ENCODE measurements at places on chromosomes 2 and 18.

- DNase-seq = no peak
Observed at GRCh38 chr18:79533146-79533545, 137.4 kb downstream of the NFATC1 start.

DNA sequence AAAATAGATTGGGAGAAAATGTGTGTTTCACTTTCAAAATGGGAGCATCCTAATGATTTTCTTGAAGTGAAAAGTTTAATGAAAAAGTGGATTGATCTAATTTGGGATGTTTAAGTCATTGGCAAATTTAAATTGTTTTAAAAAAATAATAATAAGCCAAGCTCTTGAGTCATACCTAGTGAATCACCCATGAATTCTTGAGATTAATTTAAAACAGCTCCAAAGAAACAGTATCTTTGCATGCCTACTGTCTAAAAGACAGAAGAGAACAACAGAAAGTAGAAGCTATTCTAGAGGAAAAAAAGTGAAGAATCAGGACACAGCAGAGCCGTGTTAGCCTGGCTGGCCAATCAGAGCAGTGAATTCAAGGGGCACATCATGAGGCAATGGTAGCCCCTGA lies 7.7 kb downstream of the ACVR1C start:
- peak; percentile 37 for DNase-seq

GRCh38 chr2:234051374-234052070 lies 1.0 kb downstream of the SPP2 start:
- DNase-seq = peak; percentile 18

DNA sequence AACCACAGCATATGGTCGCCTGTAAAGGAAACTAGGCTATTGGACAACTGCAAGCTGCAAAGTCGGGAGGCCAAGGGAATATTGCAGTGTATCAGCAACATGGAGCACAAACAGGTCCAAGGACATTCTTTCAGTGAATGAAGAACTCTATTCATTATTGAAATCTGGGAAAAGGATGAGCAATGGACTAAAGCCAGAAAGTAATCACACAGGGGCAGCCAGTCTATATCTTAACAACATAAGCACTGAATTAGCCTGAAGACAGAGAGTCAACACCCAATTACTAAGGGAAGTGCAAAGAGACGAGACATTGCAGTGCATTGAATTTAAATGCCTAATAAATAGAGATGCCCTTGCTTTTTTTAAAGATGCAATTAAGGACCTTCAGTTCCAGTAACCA lies 615.5 kb upstream of the SETBP1 start:
- no peak for DNase-seq

DNA sequence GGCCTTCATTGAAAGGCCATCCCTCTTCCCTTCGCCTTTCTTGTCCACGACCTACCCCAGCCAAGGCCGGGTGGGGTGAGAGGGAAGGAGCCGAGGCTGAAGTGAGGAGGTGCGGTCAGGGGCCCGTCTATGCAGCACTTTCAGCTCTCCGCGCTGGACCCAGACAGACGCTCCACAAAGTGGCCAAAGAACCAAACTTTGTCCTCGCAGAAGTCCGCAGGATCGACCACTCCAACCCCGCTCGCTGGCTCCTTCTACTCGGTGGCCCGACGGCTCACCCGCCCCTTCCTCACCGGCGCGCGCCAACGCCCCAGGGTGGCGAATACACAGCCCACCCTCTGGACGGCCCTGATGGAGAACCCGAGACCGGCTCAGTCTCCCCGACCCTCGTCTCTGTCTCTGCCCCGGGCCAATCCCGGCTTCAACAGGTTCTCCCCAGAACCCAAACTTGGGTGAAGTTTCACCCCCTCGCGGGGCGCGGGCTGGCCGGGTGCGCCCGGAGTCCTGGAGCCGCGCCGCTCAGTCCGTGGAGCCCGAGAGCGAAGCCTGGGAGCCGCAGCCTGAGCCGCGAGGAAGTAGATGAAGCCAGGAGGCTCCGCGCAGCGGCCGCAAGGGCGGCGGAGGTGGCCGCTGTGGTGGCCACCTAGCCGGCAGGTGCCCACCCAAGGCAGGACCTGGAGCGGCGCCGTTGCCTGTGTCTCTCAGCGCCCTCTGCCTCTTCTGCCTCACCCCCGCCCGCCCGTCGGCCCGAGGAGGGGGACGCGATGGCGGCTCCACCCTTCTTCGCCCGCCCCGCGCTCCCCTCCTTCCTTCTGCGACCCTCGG lies 26.7 kb upstream of the ALPP start:
- no peak for DNase-seq

- peak; percentile 61 for DNase-seq
Observed at GRCh38 chr18:61322265-61322873, 10.9 kb upstream of the CDH20 start.

DNA sequence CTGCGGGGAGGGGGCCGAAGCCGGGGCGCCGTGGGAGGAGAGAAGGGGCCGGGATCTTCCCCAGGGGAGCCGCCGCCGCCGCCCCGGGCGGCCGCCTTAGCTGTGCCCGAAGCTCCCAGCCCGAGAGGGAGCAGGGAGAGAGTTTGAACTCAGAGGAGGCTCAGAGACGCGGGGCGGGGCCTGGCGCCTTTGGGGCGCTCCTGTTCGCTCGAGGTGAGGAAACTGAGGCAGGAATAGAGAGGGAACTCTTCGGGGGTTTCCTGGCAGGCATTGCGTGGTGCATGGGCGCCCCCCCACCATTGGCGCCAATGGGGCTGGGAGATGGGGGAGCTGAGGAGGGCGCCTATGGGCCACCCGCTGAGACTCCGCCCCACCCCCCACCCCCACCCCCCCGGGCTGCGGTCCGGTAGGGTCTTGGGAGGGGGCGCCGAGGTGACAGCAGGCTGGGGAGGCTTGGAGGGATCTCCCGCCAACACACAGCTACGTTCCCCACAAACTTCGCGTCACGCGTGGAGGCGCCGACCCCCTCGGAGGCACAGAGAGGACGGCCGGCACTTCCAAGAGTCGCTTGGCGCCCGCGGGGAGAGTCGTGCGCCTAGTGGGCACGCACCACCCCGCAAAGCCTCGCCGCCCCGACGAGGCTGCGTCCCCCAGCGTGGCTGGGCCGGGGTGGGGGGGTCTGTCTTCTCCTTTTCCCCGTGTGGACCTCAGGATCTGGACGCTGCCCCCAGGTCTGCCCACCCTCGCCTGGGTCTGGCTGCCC lies 680 bp downstream of the CTDSP1 start:
- DNase-seq = no peak

GRCh38 chr2:37599688-37600525 lies 71.5 kb downstream of the CDC42EP3 start:
- DNase-seq = no peak

- DNase-seq = no peak
Observed at GRCh38 chr18:36378205-36378604, 80.7 kb downstream of the FHOD3 start.

DNA sequence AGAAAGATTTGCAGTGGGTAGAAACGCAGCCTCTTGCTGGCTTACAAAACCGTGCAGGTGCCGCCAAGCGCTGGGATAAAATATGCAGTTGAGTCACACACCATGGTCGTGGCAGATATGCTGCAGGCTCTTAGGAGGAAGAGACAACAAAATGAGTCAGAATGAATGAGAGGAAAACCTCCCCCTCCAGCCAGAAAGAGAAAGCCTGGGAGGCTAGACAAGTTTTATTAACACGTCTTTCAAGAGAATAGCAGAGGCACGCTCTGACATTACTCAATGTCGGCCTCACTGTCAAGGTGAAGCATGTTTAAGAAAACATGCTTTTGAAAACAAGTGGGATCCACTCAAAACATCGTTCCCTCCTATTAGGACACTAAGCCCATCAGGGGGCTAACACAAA lies 37.1 kb upstream of the ZCCHC2 start:
- peak; percentile 78 for DNase-seq

DNA sequence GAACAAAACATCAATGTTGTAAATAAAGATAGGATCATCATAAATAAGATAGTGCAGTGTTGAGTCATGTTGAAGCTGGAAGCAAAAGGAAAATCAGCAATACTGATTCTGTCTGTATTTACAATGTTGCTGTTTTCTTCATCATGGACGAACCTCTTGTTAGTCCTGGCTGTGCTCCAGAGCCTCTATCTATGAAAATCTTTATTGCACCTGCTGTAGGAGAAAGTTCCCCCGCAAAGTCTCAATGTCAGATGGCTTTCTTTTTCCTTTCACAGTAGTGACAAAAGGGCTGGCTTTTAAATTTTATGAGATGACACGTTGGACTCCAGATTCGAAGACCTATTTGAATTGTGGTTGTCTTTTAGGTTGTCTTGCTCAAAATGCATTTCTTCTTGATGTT lies 98.5 kb upstream of the LRRTM1 start:
- DNase-seq = no peak

- peak; percentile 58 for DNase-seq
Observed at GRCh38 chr2:67752969-67753368, 309.8 kb downstream of the C1D start.

DNA sequence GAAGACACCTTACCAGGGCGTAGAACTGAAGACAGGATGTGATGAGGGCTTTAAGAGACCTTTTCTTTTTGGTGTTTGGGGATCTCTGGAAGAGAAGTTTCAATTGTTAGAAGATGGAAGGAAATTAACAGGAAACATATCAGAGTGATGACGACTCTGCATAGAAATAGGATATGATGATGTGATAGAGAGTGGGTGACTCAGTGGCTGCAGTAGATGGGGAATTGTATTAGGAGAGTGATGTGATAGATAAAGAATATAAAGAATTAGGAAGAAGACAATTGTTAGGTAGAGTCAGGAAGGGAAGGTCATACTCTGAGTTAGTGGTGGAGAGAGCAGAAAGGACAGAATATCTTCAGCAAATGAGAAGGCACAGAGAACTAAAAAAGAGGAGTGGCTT lies 593.9 kb downstream of the NYAP2 start:
- DNase-seq = peak; percentile 71

GRCh38 chr2:239381709-239382134 lies 19.1 kb downstream of the HDAC4 start:
- no peak for DNase-seq

- no peak for DNase-seq
Observed at GRCh38 chr2:105188343-105188742, 53.2 kb upstream of the GPR45 start.

- no peak for DNase-seq
Observed at GRCh38 chr2:65922794-65923193, 490.4 kb upstream of the SPRED2 start.

- no peak for DNase-seq
Observed at GRCh38 chr2:240127191-240127750, 8.8 kb downstream of the COPS9 start.

DNA sequence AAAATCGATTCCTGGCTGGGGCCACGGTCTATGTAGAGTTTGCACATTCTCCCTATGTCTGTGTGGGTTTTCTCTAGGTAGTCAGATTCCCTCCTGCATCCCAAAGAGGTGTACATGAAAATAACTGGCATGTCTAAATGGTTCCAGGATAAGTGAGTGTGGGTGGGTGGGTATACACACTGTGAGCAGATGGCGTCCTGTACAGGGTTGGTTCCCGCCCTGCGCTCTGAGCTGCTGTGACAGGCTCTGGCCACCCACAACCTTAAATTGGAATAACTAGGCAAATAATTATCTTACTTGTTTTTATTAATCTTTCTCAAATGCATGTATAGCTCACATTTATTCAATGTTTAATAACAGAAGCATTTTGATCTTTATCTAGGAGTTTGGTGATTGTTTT lies 16.3 kb downstream of the THOC1 start:
- DNase-seq = no peak

- DNase-seq = peak; percentile 54
Observed at GRCh38 chr2:134325696-134326095, 71.8 kb downstream of the MGAT5 start.

DNA sequence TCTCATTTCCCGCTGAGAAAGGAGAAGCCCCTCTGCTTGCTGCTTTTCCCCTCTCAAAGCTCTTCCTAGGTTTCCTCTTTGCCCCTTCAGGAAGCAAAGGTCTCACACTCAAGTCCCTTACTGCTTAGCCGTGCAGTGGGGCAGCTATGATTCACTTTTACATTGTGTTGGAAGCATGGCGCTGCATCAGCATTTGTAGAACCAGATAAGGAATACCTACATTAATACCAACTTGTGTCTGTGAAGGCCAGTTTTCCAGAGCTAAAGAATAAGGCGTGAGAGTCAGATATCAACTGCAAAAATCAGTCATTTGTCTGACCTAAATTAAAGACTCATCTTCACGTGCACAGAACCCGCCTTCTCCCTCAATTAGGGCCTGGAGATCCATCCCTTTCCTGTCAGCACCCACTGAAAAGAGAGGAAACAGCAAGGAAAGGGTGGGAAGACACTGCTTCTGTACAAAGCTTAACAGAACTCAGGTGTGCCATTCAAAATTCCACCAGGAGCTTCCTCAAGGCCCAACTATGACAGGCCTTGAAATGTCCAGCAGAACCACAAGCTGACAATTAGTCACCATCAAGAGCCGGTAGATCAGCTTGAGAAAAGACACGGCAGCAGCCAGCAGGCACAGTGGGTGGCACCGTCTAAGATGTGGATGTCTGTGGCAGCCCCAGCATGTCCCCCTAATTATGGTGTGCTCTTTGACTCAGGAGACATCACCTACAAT lies 16.1 kb upstream of the XDH start:
- DNase-seq = peak; percentile 20

Measured in fibroblast of the aortic adventitia (primary cell).